ENCODE measurements at places on chromosomes 11 and 22.

GRCh38 chr22:25853501-25854284 is 111.7 kb downstream of the MYO18B start:
- peak; percentile 1 for DNase-seq

GRCh38 chr11:126805870-126806269 is 194.7 kb downstream of the KIRREL3 start:
- no peak for DNase-seq

DNA sequence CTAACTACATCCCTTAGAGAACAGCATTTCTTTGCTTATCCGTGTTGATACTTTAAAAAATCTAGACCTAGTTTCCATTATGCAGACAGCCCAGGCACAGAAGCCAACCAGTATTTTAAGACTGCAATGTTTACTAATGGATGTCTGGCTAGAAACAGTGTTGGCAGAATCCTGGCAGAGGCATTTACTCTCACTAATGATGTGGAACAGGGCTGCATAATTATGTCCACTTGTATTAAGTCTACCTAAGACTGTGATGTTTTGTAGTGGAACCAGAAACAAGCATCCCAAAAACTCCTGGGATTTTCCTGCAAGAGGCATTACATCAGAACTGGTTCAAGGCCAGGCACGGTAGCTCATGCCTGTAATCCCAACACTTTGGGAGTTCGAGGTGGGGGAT is 50.2 kb upstream of the PICALM start:
- DNase-seq = no peak

GRCh38 chr22:48736593-48737460 is 1090.8 kb downstream of the BRD1 start:
- DNase-seq = no peak

DNA sequence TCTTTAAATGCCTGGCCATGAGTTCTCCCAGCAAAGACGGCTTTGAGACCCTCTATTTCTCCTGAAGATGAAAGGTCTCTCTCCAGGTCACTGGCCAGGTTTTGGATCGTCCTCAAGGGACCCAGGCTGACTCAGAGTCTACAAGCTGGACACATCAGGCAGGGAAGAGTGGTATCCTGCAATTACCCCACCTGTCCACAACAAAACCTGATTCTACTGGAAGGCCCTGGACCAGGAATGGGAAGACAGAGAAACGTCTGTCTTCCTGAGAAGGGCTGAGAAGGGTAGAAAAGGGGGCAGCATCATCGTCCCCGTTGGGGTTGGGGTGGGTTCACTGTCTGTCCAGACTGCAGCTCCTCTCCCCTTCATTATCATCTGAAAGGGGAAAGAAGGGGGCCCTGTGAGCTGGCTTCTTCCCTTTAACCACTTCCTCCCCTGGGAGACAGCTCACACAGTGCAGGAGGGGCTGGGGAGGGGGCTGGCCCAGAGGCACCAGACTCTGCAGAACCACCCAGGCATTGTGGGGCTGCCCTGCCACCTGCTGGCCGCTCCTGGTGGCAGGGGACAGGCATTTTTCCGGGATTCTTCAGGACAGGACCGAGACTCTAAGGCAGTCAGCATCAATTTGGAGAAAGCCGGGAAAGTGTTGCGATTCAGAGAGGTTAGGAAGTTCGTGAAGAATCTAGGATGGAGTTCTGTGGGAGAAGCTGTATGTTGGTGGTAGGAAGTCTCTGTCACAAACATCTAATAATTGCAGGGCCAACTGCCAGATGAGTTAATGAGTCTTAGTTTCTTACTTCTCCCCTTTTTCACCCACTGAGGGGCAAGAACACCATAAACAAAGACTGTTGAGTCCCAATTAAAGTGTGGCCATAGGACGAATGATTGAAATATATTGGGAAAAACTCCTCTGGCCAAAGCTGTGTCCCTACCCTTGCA is 57.6 kb downstream of the SYN3 start:
- peak; percentile 5 for DNase-seq

- no peak for DNase-seq
Measured at GRCh38 chr11:95499516-95500135, 268.6 kb upstream of the SESN3 start.

DNA sequence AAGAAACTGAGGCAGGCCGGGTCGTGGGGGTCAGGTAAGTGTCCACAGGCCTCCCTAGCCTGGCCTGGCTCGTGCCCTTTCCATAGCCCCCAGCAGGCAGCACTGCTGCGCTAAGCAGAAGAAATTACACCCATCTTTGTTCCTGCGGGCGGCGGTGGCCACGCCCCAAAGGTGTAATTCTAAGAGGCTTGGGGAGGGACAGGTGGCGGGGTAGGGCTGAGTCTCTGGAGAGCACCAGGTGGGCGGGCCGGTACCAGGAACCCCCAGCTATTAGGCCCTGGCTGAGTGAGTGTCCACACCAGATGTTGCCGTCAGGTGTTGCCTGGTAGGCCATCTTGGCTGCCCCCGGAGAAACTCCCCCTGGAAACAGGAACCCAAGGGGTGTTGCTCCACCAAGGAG is 12.3 kb upstream of the ARAP1 start:
- peak; percentile 96 for DNase-seq
